Activated T-cell treated with anti-CD3 and anti-CD28 coated beads for 24 hours (primary cell): ENCODE measurements at places on chromosomes 7 and 10.

DNA sequence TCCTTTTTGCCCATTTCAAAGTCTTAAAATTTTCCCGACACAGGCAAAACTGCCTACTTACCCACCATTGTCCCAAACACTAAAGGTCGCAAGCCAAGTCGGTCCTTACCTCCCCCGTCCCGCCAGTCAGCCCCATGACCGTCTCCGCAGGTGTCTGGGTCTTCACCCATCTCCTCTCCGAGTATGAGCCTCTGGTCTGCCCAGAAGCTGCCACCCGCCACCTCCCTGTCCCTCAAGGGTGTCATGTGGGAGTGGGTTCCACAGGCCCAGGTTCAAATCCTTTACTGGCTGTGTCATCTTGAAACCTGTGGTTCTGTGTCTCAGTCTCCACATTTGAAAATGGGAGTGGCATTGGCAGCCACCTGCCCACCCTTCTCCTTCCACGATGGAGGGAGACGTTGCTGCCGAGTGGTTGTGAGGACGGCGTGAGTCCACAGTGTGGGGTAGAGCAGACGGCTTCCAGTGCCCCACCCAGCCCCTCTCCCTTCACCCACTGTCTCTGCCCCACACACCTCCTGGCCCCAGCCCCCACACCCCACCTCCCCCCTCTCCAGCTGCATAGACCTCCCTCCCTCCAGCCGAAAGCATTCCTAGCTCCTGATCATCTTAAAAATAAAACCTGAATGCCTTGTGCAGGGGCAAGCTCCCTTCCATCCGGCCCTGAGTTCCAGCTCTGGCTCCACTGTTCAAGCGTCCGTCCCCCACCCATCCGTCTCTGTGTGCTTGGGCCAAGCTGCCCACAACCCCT lies 35.3 kb downstream of the FOXL3 start:
- no peak for DNase-seq

GRCh38 chr10:26326851-26327250 lies 110.3 kb downstream of the GAD2 start:
- DNase-seq: no peak

- DNase-seq: no peak
These were observed 10.1 kb downstream of the LANCL2 start for GRCh38 chr7:55375237-55375636.

GRCh38 chr7:91713669-91714068 lies 166.8 kb downstream of the MTERF1 start:
- no peak for DNase-seq

GRCh38 chr7:130095812-130096211 lies 25.5 kb downstream of the KLHDC10 start:
- no peak for DNase-seq

DNA sequence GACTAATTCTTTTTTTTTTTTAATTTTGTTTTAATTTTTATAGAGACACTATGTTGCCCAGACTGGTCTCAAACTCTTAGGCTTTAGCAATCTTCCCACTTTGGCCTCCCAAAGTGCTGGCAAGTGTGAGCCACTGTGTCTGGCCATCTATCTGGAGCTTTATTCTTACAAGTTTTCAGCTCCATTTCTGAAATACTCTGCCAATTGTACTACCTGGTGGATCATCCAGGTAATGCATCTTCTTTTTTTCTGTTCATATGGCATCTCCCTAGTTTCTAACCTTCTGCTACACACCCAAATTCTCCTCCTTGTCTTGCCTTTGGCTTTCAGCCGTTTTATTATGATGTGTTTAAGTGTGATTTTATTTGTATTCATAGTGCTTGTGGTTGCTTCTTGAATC lies 40.2 kb downstream of the ZNF365 start:
- no peak for DNase-seq

GRCh38 chr7:130048906-130049305 lies 2.3 kb downstream of the ZC3HC1 start:
- no peak for DNase-seq

DNA sequence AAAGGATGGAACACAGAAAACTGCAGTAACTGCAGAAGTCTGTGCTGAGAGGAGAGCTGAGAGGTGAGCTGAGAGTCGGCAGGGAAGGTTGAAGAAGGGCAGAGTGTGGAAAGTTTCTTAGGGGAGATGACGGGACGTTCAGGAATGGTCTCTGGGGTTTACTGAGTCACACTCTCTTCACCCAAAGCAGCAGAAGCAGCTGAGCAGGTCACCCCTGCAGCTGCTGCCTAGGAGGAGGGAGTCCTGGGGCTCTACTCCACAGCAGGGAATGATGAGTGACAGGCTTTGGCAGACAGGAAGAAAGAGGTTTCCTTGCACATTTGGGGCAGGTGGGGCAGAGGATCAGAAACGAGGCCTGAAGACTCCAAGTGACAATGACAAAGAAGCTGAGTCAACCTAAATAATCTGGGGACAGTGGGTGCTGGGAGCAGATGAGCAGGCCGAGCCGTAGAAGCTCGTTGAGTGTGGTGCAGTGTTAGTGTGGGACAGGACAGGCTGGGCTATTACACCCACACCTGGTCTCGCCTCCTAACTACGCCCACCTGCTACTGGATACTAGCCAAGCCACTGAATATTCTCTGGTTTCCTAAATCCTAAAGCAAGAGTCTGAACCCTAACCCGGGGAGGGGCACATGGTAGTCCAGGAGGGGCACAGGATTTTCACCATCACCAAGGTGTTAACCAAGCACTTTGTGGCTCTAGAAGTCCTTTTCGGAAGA lies 24.9 kb downstream of the BEND7 start:
- DNase-seq: no peak

- DNase-seq: no peak
These were observed 280 bp downstream of the DNAAF5 start for GRCh38 chr7:726854-727103.

DNA sequence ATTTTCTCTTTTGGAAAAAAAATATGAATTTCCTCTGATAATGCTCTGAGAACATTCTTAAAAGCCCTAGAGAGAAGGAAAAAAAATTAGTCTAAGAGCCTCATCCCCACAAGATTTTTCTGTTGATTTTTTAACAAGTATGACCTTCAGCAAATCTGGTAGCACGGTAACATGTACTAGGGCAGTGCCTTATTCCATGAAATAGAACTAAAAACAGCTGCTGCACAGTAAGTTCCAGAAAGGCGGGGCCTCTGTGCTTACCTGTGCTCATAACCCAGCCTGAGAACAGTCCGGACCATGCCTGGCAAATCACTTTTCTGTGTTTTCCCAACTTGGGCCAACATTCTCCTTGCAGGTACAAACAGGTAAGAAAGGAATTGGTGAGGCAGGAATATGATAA lies 519.1 kb upstream of the AKR1E2 start:
- DNase-seq: no peak

- no peak for DNase-seq
These were observed 690.5 kb upstream of the LRRN3 start for GRCh38 chr7:110400411-110400810.

DNA sequence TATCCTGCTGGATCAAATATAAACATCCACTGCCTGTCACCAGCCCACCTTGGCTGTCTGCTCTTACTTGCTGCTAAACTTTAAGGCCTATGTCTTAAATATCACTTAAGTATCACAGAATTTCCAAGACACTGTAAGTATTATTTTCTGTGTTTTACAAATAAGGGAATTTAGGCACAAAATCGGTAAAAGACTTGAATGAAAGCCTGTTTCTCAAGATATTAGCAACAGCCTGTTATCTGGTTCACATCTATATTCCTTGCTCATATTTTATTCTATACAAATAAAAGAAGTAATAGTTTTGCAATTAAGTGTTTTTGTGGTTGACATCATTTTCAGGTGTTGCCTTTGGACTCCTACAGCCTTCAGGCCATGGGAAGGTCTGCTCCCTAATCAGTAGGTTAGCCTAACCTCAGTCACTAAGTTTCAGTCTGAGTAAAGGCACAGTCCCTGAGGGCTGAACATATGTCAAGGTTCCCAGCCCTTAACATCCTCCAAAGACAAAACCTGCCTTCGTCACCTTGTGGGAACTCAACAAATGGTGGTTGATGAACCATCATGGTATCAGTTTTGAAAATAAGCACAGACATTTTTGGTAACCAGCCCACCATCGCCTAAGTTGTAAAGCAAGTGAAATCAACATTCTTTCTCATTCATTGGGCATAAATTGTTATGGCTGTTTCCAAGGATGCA lies 127.1 kb downstream of the CREB5 start:
- DNase-seq: no peak

GRCh38 chr7:13151978-13152377 lies 464.5 kb downstream of the ARL4A start:
- no peak for DNase-seq
